ENCODE measurements at places on chromosomes 3 and 15.

DNA sequence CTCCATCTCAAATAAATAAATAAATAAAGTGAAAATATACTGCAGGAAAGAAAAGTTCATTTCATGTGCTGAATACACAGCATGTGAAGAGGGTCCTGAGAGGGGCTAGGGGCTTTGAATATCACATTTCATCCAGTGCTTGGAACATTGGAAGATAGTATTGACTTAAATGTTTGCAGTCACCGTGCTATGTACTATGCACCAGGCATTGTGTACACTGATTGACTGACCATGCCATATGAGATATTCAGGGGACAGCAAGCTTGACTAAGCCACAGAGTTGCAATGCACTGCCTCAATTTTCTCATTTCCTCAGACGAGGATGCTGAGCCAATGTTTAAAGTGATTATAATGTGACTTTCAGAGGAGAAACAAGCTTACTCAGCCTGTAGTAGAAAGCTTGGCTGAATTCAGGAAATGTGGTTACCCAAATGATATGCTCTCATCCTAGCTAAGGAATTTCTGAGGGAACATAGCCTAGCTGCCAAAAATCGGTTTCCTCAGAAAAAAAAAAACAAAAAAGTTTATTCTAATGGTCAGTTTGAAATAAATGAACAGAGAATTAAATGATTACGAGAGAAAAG is 557.9 kb downstream of the FGF12 start:
- no peak for DNase-seq

- DNase-seq: no peak
These were observed 162.2 kb downstream of the PLD1 start for GRCh38 chr3:171648069-171648468.

GRCh38 chr3:73745526-73746191 is 120.9 kb upstream of the PDZRN3 start:
- DNase-seq: no peak

- DNase-seq: no peak
These were observed 4.5 kb upstream of the PRKAR2A start for GRCh38 chr3:48852151-48852550.

- no peak for DNase-seq
These were observed 59.5 kb upstream of the PLXNA1 start for GRCh38 chr3:126923423-126923822.

GRCh38 chr3:138359148-138359918 is 11.0 kb downstream of the MRAS start:
- no peak for DNase-seq

DNA sequence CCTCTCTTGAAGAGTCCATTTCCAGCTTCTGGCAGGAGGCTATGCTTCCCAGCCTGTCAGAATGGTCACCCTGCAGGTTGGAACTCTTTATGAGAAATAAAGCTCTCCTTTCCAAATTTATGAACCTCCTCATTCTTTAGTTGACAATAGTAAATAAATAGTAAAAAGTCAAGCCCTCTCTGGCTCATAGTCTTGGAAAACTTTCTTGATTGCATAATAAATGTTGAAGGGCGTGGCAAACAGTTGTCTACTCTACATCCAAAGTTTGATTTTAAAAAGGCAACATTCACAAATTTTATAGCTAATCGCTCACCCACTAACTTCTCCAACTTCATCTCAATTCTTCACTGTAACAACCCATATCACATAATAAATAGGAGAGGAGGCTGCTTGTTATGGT is 58.8 kb downstream of the MCF2L2 start:
- no peak for DNase-seq

- DNase-seq: no peak
These were observed 23.8 kb downstream of the ISL2 start for GRCh38 chr15:76360416-76360815.

DNA sequence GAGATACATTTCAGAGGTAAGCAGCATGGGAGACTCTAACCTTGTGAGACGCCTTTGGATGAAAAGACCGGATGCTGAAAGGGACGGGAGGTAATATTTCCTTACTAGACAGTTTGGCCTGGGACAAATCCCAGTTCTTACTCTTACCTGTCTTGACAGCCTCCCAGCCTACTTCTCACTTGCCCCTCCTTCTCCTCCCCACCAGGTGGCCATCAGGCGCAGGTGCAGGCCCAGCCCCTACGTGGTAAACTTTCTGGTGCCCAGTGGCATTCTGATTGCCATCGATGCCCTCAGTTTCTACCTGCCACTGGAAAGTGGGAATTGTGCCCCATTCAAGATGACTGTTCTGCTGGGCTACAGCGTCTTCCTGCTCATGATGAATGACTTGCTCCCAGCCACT is 6.3 kb downstream of the HTR3D start:
- DNase-seq: no peak

DNA sequence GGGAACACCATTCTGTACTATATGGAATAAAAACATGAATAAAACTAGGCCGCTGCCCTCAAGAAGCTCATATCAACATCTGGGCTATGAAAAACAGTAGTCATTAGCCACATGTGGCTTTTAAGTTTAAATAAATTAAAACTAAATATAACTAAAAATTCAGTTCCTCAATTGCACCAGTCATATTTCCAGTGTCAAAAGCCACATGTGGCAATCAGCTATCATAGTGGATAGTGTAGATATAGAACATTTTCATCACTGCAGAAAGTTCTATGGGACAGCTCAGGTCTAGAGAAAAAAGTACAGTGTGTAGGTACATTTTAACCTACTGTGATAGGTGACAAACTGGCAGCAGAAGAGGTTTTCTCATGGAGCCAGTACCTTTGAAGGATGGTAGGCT is 261.4 kb downstream of the FOXP1 start:
- no peak for DNase-seq

DNA sequence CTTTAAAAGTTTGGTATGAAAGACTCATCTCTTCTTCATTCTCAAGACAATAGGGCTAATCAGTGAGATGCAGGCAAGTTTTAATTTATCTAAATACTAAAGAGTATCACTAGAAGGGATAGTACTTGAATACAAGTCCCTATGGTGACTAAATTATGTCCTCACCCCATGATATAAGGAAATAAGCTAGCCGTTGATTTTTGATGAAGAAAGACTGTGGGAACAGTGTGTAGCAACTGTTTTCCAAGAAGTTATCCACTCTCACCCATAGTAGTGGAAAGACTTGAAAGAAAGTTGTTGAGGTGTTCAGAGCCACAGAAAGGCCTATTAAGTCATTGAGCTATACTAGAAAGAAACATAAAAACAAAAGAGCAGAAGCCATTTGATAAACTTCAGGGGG is 36.7 kb downstream of the PIK3CA start:
- no peak for DNase-seq

DNA sequence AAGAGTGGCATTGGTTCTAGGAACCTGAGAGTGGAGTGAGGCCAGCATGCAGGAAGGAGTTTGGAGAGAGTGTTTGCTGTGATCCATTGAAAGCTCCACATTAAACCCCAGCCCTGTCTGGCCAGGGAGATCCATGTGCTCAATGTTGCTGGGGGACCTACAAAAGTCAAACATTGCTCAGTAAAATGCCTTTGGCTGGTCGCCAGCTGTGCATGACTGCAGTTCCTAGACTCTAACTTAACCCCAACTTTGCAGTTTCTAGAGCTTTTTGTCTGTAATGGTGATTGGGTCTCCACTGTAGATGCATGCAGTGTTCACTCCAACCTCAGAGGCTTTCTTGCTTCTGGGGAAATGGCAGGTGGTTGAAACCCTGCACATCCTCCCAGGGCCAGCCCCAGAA is 99.7 kb upstream of the ABHD17C start:
- no peak for DNase-seq

GRCh38 chr3:194572143-194572789 is 61.0 kb downstream of the TMEM44 start:
- no peak for DNase-seq

GRCh38 chr3:24060055-24060454 is 115.0 kb downstream of the NR1D2 start:
- DNase-seq: no peak

- no peak for DNase-seq
These were observed 270.4 kb upstream of the CTDSPL start for GRCh38 chr3:37591116-37591781.

DNA sequence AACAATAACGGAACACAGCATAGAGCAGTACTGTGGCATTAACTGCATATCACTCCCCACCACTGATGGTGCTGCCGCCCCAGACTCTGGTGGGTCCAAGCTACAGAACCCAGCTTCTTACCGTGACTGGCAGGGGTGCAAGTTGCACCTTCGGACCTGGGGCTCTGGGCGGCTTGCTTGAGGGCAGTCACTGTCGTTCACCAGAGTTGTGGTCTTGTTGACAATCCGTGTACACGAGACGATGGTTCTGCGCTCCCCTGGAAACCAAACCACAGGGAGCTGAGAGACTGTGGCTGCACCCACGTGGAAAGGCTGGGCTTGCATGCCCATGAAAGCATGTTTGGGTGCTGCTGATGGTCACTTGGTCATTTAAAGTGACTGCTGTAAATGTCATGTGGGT is 293.0 kb downstream of the ADAMTS17 start:
- DNase-seq: no peak

DNA sequence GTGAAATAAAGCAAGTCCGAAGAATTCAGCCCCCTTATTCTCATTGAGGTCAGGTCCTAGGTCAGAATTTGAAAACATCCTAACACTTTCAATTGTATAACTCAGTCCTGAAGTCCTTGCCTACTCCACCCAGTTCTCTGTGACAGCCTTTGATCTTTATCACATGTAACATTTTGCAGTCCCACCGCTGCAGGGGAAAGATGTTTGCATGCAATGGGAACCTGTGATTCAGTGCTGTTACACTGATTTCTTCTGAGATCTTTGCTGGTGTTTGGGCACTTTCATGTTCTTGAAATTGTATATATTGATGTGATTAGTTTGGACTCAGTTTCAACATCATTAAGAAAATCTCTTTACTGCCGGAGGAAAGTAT is 18.0 kb upstream of the SECISBP2L start:
- DNase-seq: no peak

DNA sequence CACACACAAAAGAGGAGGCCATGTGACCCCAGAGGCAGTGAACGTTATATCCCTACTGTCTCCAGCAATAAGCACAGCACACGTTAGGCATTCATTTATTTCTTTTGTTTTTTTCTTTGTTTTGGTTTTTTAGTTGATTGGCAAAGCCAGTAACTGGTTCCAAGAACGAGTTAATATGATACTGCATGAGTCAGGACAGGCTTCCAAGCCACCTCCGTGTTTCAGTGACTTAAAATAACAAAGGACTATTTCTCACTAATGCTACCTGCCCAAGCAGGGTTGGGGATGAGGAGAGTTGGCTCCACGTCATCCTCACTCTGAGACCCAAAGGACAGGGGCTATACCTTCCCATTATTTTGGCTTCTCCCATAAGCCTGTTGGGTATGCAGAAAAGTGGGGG is 130.5 kb downstream of the ST8SIA2 start:
- DNase-seq: no peak

GRCh38 chr3:11582191-11582968 is 61.3 kb downstream of the VGLL4 start:
- DNase-seq: no peak

DNA sequence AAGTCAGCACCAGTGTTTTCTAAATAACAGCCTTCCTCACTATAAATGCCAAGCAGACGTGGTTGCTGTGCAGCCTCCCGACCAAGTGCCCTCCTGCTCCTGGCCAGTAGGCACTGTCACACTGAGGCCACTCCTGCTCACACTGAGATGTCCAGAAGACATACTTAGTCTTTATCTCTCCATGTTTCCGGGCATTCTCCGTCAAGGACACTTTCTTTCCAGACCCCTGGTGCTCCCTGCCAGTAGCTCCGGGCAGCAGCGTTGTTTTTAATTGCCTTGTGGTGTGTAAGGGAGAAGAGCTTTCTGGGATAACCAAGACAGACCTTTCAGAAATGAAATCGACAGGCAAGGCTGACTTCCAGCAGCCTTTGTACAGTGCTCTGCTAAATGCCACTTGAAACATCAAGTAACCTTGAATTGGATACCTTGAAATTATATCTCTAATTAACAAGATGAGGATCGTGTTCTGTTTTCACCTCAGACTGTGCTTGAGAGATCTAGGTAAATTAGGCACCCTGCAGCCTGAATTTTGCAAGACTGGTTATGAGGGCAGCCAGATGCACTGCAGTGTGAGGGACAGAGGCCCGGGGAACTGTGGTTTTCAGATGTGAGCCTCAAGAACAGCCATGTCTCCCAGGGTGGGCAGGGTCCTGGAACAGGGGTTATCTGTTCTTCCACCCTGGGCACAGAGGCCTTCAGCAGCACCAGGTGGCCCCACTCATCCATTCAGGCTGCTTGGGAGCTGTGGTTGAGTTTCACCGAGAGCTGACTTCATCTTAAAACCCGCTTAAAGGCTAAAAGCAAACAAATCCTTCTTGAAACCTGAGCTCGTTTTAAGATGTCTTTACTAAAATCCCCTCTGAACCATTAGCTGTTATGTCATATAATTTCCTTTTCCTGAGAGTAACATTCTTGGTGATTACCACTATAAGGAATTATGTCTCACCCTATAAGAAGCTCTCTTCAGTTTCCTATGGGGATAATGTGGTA is 105.5 kb upstream of the IL12A start:
- DNase-seq: no peak

DNA sequence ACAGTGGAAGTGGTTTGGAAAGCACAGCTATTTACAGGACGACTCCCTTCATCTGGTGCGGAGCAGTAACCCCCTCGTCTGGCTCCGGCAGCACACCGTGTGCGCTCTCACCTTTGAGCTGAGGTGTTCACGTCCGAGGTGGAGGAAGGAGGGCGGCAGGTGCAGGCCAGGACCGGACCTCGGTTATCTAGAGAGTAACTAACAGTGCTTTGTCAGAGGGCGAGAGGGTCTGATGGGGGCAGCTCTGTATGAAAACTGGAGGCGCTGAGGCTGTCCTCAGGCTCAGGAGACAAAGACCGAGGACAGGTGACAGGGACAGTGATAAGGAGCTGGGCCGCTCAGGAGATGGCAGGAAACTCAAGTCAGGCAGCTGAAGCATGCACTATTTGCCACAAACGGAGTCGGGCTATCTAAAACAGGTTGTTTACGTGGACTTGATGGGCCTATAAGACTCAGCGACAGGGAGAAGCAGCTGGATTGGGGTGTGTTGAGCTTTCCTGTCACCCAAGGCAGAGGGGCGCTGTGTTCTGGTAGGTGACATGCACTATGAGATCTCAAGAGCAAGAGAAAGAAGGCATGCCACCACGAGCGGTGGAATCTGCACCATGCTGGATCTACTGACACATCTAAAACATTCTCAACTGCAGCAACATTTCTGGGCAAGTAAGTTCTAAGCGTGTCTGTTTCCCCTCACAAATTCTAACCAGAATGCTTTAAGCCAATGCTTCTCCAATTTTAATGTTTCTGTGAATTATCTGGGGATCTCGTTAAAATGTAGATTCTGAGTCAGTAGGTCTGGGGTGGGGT is 155.2 kb downstream of the XXYLT1 start:
- no peak for DNase-seq

- DNase-seq: no peak
These were observed 24.3 kb downstream of the NFKBIZ start for GRCh38 chr3:101873619-101874018.

GRCh38 chr3:39349080-39349479 is 19.6 kb downstream of the CCR8 start:
- no peak for DNase-seq

DNA sequence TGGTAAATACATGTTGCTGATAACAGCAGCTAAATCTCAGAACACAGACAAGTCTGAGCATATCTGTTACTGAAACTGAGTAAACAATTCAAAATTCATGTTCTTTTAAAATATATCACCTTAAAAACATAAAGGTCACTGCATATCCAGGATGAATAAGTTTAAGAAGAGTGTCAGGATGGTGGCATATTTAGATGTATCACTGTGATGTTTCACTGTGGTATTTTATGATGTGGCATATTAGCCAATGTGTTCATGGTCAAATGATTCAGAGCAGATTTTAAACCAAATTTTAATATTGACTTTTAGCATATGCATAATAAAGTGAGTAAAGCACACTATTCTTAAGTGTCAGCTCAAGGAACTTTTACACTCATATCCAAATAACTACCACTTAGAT is 346.4 kb upstream of the DPPA4 start:
- DNase-seq: no peak

All from A549 (cell line).